ENCODE measurements at places on chromosomes 2 and 18. TPM values are rescaled to one million over a fixed set of nuclear protein-coding genes. Genes with fewer than 3 reads are reported as not detected.

DNA sequence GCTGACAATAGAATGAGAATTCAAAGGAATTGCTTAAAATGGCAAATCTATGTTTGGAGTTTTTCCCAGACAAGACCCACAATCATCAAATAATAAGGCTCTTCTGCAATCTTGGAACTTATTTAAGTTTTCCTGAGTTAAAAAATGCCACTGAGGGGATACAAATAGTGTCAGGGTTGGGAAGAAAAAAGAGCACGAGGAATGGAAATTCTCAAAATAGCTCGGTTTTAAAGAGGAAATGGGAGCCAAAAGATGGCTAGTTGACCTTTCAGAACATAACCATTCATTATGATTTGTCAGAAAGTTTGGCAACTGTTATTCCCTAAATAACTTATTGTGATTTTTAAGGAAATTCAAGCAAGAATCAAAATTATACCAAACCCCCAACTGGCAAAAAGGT lies 127.7 kb downstream of the RAPGEF4 start:
- H3K27ac ChIP-seq, result no peak overlapping the region
- no peaks in the 10 kb centered on the region for H3K4me1 ChIP-seq
- H3K4me3 ChIP-seq, result no peak overlapping the region
- no peak for DNase-seq
- no peaks in the 10 kb centered on the region for H3K36me3 ChIP-seq

DNA sequence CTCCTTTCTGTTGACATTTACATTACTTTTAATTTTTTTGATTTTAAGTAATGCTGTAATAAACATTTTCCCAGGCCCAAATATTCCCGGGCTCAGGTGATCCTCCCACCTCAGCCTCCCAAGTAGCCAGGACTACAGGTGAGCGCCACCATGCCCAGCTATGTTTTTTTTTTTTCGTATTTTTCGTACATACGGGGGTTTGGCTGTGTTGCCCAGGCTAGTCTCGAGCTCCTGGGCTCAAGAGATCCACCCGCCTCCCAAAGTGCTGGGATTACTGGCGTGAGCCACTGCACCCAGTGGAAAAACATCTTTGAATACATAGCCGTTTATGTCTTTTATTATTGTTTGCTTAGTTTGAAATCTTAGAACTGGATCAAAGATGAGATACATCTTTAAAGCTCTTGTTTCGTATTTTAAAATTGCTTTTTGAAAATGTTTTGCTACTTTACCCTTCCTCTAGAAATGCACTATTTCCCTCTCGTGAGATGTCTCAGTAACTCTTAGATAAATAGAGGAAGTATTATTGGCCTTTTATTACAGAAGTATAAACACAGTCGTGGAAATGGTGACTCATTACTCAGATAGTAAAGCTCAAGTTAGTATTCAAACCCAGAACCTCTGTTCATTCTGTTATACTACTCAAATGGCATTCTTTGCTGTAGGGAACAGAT lies 2.4 kb downstream of the SMCHD1 start:
- no peak for DNase-seq
- peak overlapping the region; percentile 74 for H3K4me3 ChIP-seq
- no peaks in the 10 kb centered on the region for H3K36me3 ChIP-seq
- H3K4me1 ChIP-seq, result peaks cover 39% of the 10 kb centered on the region
- peak overlapping the region; percentile 83 for H3K27ac ChIP-seq

- H3K27ac ChIP-seq, result no peak overlapping the region
- H3K4me1 ChIP-seq, result 0 out of 2 replicates have a peak, but pooled peaks cover 9% of the 10 kb centered on the region
- DNase-seq, result no peak
Measured at GRCh38 chr2:210474776-210475175, 1.8 kb downstream of the LANCL1 start.

DNA sequence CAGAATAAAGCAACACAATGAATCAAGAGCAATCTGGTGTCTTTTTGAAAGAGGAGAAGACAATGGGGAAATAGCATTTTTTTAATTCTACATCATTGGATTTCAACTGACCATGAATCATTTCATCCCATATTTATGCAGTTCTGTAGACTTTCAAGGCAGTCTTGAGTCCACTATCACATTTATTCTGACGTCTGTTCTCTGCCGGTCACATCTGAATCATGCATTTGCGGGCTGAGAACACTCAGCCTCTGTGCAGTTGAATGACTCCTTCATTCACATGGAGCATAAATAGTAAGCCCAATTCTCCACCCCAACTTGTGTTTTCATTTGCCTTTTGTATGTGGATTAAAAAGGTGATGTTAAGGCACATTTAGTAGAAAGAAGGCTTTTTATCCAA lies 128.2 kb downstream of the AKAIN1 start:
- H3K4me3 ChIP-seq, result no peak overlapping the region
- H3K4me1 ChIP-seq, result no peaks in the 10 kb centered on the region
- no peak for DNase-seq
- H3K36me3 ChIP-seq, result no peaks in the 10 kb centered on the region

GRCh38 chr2:160434254-160434948 lies 59.2 kb downstream of the RBMS1 start:
- H3K4me3 ChIP-seq, result no peak overlapping the region
- H3K27me3 ChIP-seq, result no peaks in the 10 kb centered on the region
- peaks cover 29% of the 10 kb centered on the region for H3K4me1 ChIP-seq
- peak overlapping the region; percentile 36 for H3K27ac ChIP-seq
- no peak for DNase-seq
- H3K36me3 ChIP-seq, result no peaks in the 10 kb centered on the region

DNA sequence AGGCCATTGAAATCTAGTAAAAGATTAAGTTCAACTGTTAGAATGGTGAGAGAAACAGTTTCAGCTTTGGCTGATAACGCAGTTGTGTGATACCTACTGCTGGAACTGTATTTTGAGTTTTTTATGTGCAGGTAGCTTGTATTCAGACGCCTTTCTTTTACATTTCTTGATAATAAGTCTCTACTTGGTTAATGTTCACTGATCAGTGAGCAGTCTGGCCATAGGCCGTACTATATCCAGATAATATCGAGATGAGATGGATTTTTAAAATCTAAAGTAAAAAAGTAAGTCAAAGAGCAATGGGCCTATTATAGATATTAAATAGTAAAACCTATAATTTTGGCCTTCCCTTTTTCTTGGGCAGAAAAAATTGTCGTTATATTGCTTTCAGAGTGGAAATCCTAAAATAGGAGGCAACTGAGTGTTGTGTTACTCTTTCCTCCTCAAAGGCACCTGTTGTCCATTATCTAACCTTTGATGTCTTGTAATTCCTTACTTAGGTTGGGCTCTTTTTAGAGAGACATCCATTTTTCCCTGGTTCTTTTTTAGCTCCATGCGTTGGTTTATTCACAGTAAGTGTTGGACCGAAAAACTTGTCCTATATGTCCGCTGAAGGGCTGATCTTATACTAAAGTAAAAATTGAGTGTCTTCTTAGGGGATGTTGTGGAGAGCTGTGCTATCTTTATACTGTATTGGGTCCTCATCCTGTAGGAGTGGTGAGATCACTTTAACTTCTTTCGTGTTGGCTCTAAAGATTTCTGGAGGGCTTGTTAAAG lies 1.7 kb downstream of the EML4 start:
- H3K36me3 ChIP-seq, result 0 out of 2 replicates have a peak, but pooled peaks cover 4% of the 10 kb centered on the region
- H3K27me3 ChIP-seq, result no peaks in the 10 kb centered on the region
- H3K4me3 ChIP-seq, result peak overlapping the region; percentile 70
- H3K27ac ChIP-seq, result no peak overlapping the region
- no peak for DNase-seq
- H3K4me1 ChIP-seq, result peaks cover 37% of the 10 kb centered on the region

GRCh38 chr2:96523659-96524481 lies 12.7 kb upstream of the ARID5A start:
- no peak overlapping the region for H3K27ac ChIP-seq
- H3K4me1 ChIP-seq, result no peaks in the 10 kb centered on the region
- H3K4me3 ChIP-seq, result no peak overlapping the region
- peaks cover 31% of the 10 kb centered on the region for H3K27me3 ChIP-seq

- H3K4me1 ChIP-seq, result no peaks in the 10 kb centered on the region
- no peaks in the 10 kb centered on the region for H3K27me3 ChIP-seq
- H3K4me3 ChIP-seq, result no peak overlapping the region
- H3K36me3 ChIP-seq, result no peaks in the 10 kb centered on the region
- no peak overlapping the region for H3K27ac ChIP-seq
- DNase-seq, result no peak
Measured at GRCh38 chr2:175540421-175540820, 358.9 kb upstream of the ATP5MC3 start.

GRCh38 chr2:106065268-106065982 lies 128.7 kb downstream of the UXS1 start:
- H3K27me3 ChIP-seq, result peaks cover 32% of the 10 kb centered on the region
- no peaks in the 10 kb centered on the region for H3K36me3 ChIP-seq
- H3K4me1 ChIP-seq, result no peaks in the 10 kb centered on the region
- H3K4me3 ChIP-seq, result no peak overlapping the region
- no peak for DNase-seq

DNA sequence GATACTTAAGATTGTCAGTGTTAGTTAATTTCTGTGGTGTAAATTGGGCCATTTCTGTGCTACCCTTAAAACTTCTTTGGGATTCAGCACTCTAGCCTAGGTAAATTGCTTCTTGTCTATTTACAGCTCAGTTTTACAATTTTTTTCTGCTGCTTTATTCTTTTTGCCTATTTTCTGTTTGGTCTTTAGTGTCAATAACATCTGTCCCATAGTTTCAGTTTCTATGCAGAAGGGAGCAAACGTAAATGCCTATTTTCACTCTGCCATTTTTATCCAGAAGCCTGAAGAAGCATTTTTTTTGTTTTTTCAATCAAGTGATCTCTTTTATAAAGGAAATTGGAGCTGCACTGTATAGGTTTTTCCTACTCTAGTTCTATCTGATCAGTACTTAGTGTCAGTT lies 564.9 kb upstream of the MEX3C start:
- no peak overlapping the region for H3K4me3 ChIP-seq
- no peak for DNase-seq
- no peak overlapping the region for H3K27ac ChIP-seq
- no peaks in the 10 kb centered on the region for H3K27me3 ChIP-seq
- no peaks in the 10 kb centered on the region for H3K36me3 ChIP-seq
- H3K4me1 ChIP-seq, result no peaks in the 10 kb centered on the region

- H3K4me1 ChIP-seq, result no peaks in the 10 kb centered on the region
- DNase-seq, result no peak
Measured at GRCh38 chr2:8481463-8482009, 200.3 kb upstream of the ID2 start.

GRCh38 chr18:72846736-72847533 lies 20.9 kb downstream of the NETO1 start:
- peaks cover 26% of the 10 kb centered on the region for H3K4me1 ChIP-seq
- no peak for DNase-seq
- H3K27ac ChIP-seq, result no peak overlapping the region
- no peaks in the 10 kb centered on the region for H3K36me3 ChIP-seq
- no peaks in the 10 kb centered on the region for H3K27me3 ChIP-seq

GRCh38 chr2:216292475-216292874 lies 79.8 kb downstream of the MARCHF4 start:
- no peak overlapping the region for H3K27ac ChIP-seq
- no peak for DNase-seq
- no peak overlapping the region for H3K4me3 ChIP-seq

GRCh38 chr2:99780276-99780675 lies 290.5 kb upstream of the REV1 start:
- H3K4me3 ChIP-seq, result no peak overlapping the region
- no peaks in the 10 kb centered on the region for H3K4me1 ChIP-seq
- peaks cover 62% of the 10 kb centered on the region for H3K27me3 ChIP-seq

DNA sequence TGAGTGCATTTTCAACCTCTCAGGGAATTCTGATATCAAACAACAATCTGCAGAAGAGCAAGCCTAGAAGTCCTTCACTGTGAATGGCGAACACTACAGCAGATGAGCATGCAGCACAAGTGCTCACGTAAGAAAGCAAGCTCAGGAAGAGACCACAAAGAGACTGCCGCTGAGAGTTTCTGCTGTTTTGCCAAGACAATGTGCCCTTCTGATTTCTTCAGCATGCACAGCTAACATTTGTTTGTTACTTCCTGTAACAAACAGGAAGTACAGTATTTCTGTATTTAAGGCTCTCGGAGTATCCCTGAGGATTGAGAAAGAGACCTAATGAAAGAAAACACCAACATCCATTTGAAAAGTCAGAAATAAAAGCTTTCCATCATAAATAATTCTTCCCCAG lies 45.9 kb downstream of the MBOAT2 start:
- no peaks in the 10 kb centered on the region for H3K4me1 ChIP-seq
- H3K4me3 ChIP-seq, result no peak overlapping the region
- H3K27ac ChIP-seq, result no peak overlapping the region

DNA sequence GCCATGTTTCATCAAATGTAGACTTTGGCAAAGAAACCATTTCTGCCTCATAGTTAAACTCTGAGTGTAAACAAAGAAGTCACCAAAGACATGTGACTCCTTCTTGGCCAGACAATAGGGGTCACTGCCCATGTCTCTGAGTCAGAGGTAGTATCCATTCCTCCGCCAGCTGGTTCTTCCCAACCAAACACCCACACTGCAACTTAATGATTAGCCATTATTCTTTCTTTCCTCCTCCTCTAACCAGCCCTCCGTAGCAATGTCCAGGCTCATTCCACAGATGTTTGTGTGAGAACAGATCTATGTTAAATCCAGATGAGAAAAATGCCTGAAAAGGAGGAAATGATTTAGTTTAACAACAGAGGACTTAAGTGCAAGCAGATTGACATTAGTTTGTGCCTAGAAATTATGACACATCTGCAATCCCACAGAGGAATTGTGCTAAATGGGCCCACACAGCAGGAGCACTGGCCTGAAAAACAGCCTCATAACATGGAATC lies 127.9 kb upstream of the SH3BP4 start:
- H3K4me1 ChIP-seq, result peaks cover 54% of the 10 kb centered on the region
- H3K27ac ChIP-seq, result peak overlapping the region; percentile 46
- no peaks in the 10 kb centered on the region for H3K27me3 ChIP-seq
- no peak overlapping the region for H3K4me3 ChIP-seq
- no peaks in the 10 kb centered on the region for H3K36me3 ChIP-seq
- peak; percentile 92 for DNase-seq

- peak overlapping the region; percentile 12 for H3K4me3 ChIP-seq
- peaks cover 97% of the 10 kb centered on the region for H3K4me1 ChIP-seq
- H3K27ac ChIP-seq, result peak overlapping the region; percentile 82
- H3K27me3 ChIP-seq, result no peaks in the 10 kb centered on the region
- DNase-seq, result no peak
Measured at GRCh38 chr2:237865623-237866041, 6.2 kb downstream of the RAMP1 start.

DNA sequence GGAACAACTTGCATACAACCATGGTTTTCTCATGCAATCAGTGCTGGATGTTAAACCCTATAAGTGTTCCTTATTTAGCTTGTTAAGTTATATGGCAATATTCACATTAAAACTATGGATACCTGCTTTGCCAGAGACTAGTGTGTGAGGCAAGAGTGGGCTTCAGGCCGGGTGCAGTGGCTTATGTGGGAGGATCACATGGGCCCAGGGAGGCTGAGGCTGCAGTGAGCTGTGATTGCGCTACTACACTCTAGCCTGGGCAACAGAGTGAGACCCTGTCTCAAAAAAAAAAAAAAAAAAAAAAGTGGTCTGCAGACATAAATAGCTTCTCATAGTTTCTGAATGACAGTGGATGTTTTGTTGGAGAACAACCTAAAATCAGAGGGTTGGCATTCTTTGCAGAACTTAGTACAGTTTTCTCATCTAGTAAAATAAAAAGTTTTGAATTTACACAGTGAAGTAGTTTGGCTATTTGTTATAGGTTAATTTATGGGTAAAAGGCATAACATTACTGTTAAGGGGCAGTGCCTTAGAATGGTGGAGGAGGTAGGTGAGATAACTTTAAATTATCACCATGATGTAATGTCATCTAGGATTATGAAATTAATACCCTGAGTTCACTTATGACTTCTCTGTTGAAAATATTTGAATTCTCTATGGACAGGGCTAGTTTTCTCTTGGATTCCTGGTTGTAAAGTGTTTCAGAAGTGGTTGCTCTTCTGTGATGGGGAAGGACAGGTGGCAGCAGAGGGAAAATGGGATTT lies 5.3 kb downstream of the CERS6 start:
- H3K4me1 ChIP-seq, result peaks cover 19% of the 10 kb centered on the region
- no peak for DNase-seq

BUB1 gene
- 45.7 TPM for total RNA-seq

GREB1 gene
- total RNA-seq, result 0.20 TPM

UGT1A4 gene
- total RNA-seq, result 73.6 TPM

CAVIN2 gene
- 2.5 TPM for total RNA-seq

NAT8 gene
- total RNA-seq, result not detected

ANKRD36B gene
- total RNA-seq, result 34.0 TPM

SRD5A2 gene
- total RNA-seq, result not detected
